ENCODE measurements at places on chromosomes 11 and 22.

GRCh38 chr11:47177229-47177845 lies 658 bp upstream of the ARFGAP2 start:
- DNase-seq = peak; percentile 55

- DNase-seq = no peak
Observed at GRCh38 chr22:37328017-37328416, 45.7 kb downstream of the CYTH4 start.

DNA sequence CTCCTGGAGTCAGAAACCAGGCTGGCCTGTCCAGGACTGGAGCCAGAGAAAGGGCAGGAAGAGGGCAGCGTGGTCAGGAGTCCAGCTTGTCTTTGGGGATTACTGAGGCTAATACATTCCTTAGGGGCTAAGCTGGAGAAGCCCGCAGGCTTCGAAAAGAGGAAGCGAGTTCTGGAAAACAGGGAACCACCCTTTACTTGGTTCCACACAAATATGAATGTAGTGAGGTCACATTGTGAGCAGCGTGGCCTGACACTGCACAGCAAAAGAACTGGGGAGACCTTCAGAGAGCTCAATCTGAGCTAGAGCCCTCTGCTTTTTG lies 132.3 kb downstream of the CEP164 start:
- DNase-seq = no peak

DNA sequence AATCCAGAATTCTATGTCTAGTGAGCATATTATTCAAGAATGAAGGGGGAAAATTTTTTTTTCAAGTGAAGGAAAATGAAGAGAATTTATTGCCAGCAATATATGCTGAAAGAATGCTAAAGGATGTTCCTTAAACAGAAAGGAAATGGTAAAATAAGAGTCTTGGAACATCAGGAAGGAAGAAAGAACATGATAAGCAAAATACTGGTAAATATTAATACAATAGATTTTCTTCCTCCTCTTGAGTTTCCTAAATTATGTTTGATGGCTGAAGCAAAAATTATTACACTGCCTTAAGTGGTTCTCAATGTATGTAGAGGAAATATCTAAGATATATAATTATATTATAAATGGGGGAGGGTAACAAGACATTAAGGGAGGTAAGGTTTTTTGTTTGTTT lies 9.6 kb upstream of the CLDN5 start:
- no peak for DNase-seq

GRCh38 chr11:109086931-109087330 lies 335.1 kb upstream of the C11orf87 start:
- DNase-seq = no peak

Measured in T-helper 22 cell (primary cell).